ENCODE measurements at places on chromosomes 6 and 20.

DNA sequence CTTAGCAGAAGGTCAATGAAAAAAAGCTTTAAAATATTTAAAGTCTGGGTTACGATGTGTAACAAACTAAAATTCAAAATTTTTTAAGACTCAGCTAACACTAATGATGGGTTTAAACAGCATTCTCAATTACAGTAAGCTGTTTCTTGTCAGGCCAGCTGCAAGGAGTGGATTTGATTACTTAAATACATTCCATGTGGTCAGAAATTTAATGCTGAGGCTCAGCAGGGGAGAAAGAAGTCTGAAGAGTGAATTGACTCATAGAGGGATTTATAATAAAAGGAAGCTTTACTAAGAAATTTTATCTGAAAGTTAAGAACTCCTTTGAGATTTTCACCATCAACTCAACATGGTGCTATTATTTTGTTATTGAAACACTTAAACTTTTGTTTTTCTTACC lies 398.6 kb downstream of the KHDRBS2 start:
- no peak for DNase-seq

DNA sequence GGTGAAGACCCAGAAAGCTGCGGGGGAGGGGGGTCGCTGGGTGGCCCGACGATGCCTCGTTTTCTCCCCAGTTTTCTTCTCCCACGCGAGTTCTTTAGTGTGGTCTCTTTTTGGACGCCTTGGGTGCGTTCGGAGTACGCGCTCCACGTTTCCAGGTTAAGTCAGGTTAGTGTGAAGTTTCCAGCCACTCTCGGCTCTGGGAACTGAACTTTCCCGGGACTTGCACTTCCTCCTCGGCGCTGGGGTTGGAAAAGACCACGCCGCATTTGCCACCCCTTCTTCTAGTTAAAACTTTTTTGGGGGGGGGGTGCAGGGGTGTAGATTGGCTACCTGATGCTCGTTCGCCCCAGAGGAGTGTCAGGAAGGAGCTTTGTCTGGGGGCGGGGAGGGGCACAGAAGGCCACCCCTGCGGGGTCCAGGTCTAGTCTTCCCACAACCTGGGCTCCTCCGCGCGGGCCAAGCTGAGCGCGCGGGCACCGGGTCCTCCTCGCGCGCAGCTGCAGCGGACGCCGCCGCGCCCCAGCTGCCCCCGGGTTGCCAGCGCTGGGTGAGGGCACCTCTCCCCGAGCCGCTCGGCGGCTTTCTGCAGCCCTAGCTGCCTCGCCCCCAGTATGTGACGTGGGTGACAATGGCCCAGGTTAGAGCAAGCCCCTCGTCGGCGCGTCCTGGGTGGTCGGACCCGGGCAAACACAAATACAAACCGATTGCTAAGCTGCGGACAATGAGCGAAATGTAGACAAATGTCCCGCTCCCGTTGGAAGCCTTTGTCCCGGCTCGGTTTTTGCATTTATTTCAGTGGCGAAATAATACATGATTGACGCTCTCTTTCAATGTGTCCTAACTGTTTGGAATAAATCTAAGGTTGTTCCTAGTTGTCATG lies 1.7 kb upstream of the NKX2-2 start:
- DNase-seq = peak; percentile 16

DNA sequence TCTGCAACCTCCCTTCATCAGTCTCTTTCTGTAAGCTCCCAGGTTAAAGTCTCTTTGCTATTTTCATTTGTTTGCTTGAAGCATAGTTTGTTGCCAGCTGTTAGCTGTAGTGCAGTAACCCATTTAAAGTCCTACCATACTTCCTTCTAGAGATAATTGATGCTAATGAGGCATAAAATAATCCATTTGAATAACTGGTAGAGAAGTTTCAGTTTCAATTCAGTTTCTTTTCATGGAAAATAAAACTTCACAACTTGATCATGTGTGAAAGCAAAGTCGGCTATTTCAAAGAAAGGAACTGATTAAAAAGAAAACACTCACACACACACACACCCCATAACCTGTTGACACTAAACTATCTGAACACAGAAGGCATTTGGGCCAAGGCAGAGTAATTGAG lies 68.5 kb upstream of the TENT5A start:
- no peak for DNase-seq

DNA sequence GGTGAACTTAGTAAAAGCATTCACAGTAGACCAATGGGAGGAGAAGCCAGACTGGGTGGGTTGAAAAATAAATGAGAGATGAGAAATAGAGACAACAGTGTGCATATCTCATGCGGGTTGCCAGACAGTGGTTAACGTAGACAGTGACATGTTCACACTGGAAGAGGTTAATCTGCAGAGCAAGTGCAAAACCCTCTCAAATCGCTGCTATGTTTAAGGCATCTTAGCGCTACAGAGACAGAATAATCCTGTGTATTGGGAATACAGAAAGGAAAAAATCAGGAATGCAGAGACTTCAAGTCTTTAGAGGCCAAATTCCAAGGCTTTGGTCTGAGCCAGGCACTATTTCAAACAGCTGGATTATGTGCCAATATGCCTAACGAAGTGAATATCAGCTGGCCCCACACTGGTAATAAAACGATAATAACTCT lies 107.1 kb downstream of the TSHZ2 start:
- DNase-seq = no peak

- DNase-seq = no peak
Observed at GRCh38 chr6:116307633-116308032, 27.9 kb upstream of the TSPYL1 start.

DNA sequence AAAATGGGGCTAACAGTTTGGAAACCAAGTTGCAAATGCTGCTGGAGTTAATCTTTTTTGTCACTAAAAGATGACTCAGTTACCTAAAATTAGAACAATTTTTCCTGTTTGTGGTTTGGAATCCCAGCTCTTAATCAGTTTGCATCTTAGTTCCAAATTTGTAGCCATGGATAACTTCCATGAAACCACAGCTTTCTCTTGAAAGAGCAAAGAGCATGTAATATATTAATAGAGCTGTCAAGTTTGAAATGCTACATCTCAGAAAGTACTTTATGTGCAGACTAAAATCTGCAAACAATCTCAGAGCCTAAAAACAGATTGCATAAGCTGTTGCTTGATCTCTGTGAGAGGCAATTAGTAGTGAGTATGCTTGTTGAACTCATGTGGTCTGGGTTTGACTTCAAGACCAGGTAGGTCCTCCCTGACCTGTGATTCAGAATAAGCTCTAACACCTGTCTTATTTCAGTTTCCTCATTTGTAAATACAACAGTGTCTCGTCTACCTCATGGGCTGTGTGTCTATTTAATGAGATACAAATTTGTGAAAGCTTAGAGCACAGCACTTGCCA lies 23.5 kb downstream of the DHX35 start:
- no peak for DNase-seq

DNA sequence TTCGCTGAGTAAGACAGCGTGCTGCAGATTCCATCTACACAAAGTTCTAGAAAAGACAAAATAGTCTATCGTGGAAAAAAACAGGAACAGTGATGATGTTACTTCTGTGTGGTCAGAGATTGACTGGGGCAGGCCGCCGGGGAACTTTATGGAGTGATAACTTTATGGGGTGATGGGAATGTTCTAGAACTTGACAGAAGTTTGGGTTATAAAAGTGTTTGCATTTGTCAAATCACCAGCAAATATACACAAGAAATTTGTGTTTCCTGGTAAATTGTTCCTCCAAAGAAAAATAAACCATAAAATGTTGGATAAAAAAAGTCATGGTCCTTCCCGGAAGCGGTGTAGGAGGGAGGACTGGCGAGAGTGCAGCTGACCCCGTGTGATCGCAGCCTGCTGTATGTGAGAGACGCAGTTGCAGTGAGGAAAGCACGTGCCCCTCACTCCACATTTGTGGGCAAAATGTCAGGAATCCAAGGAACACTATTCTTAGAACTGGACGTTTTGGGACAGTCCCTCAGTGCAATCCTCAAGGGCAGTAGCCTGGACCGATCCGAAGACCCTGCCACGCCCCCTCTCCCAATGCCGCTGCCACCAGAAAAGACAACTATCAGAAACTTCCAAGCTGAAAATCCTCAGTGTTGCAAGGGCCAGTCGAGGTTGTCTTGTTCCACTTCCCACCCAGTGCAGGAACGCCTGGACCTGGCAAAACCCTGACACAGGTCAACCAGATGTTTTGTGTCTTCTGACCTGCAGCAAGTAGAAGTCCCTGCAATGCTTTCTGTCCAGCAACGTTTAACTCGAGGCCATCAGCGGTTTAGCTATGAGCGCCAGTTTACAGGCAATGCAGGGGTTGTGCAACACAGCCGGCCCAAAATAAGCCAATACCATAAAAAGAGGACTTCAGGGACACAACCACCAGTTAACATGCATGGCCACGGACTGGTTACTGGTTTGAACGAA lies 80.5 kb upstream of the QKI start:
- no peak for DNase-seq

DNA sequence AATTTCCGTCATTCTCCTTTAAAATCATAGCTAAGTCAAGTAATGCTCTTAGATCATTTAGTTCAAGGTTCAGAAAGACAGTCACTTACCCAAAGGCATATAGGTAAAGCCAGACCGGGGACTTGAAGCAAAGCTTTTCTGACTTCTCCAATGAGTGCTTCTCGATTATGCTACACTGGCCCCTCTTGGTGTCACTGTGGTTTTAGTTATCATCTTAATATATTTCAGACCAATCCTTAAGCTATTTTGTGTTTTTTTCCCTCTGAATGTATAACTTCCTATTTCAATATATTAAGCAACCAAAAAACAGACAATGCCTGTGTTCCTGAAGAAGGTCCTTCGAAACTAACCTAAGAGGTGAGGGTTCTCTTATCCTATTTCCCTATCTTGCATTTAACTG lies 3.9 kb downstream of the PRDM1 start:
- no peak for DNase-seq

- DNase-seq = no peak
Observed at GRCh38 chr6:169591616-169592015, 110.2 kb downstream of the WDR27 start.

- peak; percentile 58 for DNase-seq
Observed at GRCh38 chr6:21587961-21588480, 5.5 kb upstream of the SOX4 start.

GRCh38 chr6:122059918-122060317 lies 339.5 kb upstream of the HSF2 start:
- DNase-seq = no peak

DNA sequence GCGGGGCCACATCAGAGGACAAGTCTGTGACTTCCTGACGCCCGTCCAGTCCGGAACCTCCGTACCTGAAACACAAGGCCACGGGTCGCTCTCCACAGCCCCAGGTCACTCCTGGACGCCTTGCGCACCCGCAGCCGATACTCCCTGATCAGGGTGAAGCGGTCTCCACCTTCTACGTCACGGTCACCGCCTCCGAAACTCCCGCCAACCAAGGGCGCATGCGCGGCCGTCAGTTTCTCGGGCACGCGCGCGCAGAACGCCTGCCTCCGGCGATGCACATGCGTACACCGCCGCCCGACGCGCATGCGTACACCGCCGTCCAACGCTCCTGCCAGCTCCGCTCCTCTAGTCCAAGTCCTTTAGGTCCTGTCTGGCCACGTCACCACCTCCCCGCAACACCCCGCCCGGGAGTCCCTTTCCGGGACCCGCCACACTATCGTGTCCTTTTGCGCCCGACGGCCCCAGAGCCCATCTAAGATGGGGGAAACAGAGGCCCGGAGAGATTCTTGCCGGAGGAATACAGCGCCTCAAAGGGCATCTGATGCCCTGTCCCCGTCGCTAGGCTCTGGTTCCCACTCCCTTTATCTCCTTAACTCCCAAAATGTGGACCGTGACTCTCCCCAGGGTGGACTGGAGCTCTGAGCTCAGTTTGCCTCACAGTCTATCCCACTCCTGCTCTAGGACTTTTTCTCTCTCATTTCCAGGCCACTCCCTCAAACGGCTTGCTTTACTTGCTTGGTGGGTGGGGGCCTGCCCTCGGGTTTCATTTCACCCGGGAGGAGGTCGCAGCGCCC lies at the start of gene DSN1:
Gene DSN1 (minus strand): TSS at position 167 of the 794 bp plus-strand sequence. CDS start 2,305 bp downstream, outside the sequence.
- DNase-seq = peak; percentile 68

GRCh38 chr6:144075875-144076274 lies 19.5 kb downstream of the SF3B5 start:
- DNase-seq = no peak

DNA sequence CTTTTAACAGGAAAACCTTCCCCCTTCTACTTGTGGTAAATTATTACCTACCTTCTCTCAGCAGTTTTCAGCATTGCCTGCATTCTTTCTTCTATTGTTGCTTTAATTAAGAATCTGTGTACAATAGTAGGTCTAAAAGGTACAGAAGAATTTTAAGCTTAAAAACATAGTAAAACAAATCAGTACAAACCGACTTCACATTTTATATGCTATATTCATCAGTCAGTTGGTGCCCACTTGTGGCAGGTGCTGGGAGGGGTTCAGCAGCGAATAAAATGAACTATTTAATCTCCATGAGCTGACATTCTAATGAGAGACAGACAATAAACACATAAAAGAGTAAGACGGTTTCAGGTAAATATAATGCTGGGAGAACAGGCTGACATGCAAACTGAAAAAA lies 73.4 kb upstream of the FBXO30 start:
- no peak for DNase-seq

DNA sequence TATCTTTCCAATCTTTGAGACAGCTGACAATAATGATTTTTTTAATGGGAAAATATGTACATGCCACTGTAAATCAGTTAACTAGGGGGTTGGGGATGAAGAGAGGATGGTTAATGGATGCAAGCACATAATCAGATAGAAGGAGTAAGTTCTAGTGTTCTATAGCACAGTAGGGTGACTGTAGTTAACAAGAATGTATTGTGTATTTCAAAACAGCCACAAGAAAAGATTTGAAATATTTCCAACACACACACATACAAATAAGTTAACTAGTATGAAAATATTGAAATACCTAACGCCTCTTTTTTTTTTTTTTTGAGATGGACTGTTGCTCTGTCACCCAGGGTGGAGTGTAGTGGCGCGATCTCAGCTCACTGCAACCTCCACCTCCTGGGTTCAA lies 153.4 kb upstream of the SALL4 start:
- DNase-seq = no peak

DNA sequence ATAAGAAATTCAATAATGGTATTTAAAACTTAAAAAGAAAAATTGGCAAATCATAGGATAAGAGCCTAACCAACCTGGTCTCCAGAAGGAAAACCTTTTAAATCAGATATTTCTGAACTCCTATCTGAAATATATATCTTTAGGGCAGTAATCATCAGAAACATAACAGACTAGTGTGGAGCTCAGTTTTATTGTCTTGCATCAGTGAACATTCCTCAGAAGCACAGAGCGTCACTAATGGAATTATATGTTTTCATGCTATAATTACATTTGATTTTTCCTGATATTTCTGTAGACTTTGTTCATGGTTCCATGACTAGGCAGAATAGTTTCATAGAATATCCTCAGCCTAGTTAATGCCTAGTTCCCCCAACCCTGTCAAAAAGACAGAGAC lies 262.2 kb downstream of the EYA4 start:
- DNase-seq = no peak

DNA sequence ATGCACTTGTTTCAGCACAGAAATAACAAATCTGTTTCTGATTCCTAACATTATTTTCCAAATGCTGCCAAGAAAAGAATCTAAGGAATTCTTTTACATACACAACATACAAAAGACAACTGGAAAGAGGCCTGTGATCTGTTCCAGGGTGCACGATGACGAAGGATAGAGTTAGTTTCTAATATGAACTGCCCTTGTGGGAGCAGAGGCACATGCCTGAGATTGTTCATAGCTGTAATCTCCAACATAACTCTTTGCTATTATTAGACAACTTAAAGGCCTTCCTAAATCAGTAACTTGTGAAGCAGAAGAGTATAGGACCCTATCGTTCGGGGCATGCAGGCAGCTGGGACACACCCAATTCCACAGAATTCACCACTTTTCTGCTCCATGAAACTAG lies 41.2 kb upstream of the NHSL1 start:
- DNase-seq = no peak
